C1 segment of cervical spinal cord (tissue), 14 donors: ENCODE measurements at places on chromosomes 3 and 15.

DNA sequence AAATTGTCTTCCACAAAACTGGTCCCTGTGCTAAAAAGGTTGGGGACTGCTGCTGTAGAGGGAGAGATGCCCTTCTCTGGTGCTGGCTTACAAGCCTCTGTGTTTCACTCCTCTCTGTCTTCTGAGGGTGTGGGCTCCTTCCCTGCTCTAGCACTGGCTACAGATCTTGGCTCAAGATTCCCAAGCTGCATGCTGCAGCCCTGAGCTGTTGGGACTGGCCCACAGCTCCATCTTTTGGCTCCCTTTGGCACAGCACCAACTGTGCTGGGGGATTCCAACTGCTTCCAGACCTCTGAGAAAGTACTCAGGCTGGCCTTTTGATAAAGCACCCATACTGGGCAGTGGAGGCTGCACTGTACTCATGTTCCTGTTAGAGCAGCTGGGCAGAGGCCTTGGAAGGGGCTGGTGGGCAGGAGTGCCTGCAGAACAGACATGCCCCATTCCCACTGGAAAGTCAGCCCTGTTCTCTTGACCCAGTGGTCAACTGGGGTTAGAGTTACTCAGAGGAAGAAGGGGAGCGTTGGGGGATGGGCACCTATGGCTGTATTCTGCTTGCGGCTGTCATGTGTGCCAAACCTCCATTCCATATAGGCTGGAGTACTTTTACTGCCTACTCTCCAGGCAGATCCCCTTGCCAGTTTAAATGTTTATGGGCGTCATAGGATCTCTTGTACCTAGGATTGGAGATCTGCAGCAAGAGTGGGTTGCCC lies 55.7 kb downstream of the GALK2 start:
- no peak for DNase-seq

DNA sequence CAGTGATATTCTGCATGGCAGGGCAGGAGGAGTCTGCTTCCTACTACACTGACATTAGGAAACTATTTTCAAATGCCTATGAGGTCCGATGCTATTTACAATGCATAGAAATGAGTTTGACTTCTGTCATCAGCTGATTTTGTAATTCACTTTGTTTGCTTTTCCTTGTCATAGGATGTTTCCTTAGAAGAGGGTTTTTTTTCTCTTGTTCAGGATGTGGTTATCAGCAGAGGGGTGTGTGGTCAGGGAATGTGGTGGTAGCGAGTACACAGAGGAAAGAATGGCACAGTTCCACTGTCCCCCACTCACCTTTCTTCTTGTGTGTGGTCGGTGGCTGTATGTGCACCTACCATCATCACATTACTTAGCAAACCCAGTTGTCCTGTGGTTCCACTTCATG lies 231.5 kb downstream of the LRTM1 start:
- DNase-seq: no peak

DNA sequence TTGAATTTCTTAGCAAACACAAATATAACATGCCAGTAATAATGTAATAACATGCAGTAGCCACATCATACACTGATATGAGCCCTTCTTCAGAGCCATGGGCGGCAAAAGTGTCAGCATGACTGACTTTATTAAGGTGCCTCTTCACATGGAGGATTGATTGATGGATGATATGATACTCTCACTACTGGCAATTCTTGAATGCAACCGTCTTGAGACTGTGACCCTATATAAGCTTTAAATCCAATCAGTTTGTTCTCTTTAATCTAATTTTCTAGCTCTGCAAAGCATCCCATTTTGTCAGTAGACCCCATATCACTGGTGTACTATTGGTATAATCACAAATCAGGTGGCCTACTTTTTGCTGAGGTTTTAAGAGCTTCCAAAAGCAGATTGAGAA lies 463.7 kb upstream of the ROBO2 start:
- no peak for DNase-seq

DNA sequence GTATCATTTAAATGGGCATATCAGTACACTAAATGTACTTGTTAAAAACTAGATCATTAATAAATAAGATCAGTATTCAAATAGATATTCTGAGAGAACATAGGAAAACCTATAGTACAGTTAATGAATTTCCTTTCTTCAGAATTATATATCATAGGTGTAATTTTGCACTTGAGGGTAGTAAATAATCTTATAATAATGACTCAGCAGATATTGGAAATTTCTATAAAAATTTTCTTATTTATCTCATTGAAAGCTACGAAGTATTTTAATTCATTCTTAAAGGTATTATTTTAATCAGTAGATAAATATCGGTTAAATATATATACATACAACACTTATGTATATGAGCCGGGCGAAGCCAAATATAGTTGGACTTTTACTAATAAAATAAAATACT lies 300.9 kb upstream of the SOX2 start:
- no peak for DNase-seq

DNA sequence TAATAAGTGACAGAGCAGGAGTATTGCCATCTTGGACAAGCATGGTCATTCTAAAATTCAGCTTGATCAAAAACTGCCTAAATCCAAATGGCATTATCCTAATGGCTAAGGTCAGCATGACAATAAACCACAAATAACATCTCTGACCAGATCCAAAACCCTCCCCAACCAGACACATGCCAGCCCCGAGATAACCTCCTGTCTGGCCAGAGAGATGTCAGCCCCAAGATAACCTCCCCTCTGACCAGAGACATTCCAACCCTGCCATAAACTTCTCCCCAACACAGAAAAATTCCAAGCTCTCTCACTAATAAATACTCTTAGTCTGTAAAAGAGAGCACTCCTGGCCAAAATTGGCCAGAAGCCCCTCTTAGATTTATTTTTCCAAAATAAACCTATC lies 470.5 kb upstream of the UBE2E2 start:
- no peak for DNase-seq

DNA sequence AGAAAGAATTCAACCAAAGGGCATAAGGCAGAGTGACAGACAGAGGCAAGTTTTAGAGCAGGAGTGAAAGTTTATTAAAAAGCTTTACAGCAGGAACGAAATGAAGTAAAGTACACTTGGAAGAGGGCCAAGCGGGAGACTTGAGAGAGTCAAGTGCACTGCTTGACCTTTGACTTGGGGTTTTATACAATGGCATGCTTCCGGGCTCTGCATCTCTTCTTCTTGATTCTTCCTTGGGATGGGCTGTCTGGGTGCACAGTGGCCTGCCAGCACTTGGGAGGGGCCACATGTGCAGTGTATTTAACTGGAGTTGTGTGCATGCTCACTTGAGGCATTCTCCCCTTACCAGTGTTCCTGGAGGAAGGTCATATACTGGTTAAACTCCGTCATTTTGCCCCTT lies 30.4 kb upstream of the KLHL25 start:
- no peak for DNase-seq

GRCh38 chr3:98784042-98784441 lies 20.9 kb downstream of the ST3GAL6 start:
- DNase-seq: no peak

GRCh38 chr3:24388611-24389010 lies 106.0 kb downstream of the THRB start:
- no peak for DNase-seq

DNA sequence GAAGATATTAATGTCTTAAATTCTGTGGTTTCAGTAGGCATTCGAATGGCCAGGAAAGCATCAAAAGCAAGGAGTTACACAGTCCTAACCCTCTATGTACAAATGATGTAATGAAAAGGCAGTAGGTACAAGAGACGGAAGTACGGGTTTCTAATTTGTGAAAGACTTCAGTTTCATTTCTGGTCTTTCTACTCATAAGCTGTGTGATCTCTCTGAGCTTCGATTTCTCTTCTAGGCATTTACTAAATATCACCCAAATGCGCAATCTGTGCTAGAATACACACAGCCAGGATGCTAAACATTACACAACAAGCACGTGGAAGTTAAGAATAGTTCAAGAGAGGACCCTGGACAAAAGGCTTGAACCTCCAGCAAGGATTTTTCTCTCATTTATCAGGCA lies 17.9 kb upstream of the STIMATE start:
- DNase-seq: no peak

DNA sequence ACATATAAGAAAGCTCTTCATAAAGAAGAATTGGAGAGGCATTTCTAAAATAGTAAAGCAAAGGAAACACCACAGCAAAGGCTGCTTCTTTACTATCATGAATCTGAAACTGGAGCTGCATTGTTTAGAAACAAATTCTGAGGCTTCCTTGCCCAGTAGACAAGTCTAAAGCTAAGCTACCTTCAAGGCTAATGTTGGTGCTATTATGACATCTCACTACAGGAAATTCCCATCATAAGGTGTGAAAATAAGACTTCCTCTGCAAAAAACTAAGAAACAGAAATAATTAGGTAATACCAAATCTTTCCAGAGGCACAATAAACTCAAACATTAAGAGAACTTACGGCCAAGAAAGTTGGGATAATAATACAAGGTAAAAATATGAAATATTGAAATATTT lies 89.9 kb upstream of the P3H2 start:
- DNase-seq: no peak

DNA sequence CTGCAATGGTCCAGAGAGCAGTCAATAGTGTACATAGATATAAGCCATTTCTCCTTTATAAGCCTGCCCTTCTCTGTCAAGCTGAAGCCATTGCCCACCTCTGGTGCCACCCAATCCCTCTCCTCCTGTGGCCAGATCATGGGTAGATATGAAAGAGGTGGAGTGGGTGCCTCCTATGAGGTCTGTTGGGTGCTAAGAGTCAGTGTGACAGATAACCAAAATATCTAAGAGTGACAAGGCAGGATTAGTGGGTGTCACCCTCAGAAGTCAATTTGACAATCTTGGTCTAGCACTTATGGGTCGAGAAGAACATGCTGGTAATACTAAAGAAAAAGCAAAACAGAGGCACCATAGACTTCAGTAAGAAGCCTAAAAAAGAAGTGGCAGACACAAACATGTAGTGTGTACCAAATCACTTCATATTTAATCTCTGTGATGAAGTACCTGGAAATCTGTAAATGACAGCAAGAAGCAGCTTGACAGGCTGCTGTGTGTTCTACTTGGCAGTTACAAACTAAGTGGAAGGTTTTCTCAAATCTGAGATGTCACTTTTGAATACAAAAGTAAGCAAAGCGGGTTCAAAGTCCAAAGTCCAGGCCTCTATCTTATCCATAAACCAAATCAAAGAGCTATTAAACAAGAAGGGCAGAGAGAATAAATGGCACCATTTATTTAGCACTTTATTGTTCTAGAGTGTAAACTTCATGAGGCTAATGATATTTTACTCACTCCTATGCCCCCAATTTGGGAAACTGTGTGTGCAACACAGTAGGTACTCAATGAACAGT lies 118.9 kb upstream of the EOMES start:
- DNase-seq: no peak

DNA sequence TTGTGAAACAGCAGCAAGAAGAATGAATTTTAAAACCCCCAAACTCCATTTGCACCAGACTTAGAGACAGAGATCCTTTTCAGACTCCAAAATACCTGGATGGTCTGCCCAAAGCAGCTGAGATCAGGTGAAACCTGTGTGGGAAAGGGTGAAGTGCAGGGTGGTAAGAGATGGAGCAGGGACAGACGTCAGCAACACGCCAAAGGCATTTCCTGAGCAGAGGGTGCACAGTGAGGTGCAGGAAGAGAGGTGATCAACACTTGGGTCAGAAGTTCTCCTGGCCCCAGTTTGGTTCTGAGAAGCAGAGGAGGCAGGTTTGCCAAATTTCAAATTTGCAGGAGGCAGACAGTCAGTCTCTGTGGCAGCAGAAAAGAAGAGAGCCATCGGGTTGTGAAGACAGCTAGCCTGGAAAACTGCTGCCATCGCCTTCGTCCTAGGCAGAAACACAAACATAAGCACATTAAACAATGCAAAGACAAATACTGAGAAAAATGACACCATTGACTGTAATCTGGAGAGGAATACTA lies 9.8 kb downstream of the CCR4 start:
- no peak for DNase-seq

DNA sequence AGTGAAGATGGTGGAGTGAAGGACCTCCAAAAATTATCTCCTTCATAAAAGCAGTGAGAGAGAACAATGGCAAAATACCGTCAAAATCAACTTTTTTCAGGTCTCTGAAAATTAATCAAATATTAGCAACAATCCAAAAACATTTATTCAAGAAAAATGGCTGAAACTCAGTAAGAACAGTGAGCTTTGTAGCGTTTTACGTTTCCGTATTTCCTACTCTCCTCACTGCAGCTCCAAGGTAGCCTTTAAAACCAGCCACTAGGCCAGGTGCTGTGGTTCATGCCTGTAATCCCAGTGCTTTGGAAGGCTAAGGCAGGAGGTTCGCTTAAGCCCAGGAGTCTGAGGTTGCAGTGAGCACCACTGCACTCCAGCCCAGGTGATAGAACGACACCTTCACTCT lies 38.5 kb downstream of the ATP10A start:
- DNase-seq: no peak
